ENCODE measurements at places on chromosomes 13 and 19.

DNA sequence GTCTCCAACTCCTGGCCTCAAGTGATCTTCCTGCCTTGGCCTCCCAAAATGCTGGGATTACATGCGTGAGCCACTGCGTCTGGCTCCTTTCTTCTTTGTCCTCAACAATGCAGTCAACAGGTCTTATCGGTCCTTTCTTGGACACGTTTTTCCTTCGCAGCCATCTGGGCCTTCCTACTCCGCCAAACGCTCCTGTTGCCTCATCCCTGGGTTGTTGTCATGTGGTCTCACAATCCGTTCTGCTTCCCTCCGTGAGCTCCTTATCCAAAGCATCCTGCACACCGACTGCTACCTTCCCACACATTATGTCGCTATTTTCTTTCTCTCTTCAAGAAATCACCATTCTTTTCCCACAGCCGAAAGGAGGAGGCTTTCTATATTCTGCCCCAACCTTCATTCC lies 306.8 kb downstream of the DCLK1 start:
- no peak for DNase-seq

DNA sequence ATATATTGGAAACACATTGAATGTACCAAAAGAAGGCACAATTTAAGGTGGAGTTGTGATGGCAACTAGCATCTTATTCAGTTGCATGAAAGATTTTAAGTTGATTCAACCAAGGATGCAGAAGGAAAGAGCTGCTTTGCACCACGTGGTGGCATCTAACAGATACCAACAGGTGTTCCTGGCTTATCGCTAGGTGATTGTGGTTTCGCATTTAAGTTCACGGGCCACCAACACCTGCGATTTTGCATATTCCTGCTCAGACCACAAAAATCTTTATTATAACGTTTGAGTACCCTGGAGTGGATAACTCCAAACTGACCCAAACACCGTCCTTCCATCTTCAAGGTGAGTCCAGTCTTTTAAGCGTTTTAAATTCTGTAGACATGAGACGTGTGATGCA lies 45.3 kb downstream of the RGCC start:
- DNase-seq = no peak

DNA sequence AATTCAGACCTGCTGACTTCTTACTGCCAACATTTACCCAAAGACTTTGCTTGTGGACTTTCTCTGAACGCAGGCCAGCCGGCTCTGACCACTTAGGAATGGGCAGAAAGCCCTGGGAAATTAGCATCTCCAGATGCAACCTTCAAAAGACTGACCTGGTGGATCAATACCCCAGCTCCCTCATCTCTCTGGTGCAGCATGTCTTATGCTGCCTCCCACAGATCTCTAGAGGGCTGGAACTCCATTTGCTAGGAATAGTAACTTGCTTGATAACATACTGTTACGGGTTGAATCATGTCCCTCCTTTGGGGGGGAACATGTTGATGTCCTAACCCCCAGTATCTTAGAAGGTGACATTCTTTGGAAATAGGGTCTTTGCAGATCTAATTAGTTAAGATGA lies 12.9 kb upstream of the SLC25A41 start:
- no peak for DNase-seq

DNA sequence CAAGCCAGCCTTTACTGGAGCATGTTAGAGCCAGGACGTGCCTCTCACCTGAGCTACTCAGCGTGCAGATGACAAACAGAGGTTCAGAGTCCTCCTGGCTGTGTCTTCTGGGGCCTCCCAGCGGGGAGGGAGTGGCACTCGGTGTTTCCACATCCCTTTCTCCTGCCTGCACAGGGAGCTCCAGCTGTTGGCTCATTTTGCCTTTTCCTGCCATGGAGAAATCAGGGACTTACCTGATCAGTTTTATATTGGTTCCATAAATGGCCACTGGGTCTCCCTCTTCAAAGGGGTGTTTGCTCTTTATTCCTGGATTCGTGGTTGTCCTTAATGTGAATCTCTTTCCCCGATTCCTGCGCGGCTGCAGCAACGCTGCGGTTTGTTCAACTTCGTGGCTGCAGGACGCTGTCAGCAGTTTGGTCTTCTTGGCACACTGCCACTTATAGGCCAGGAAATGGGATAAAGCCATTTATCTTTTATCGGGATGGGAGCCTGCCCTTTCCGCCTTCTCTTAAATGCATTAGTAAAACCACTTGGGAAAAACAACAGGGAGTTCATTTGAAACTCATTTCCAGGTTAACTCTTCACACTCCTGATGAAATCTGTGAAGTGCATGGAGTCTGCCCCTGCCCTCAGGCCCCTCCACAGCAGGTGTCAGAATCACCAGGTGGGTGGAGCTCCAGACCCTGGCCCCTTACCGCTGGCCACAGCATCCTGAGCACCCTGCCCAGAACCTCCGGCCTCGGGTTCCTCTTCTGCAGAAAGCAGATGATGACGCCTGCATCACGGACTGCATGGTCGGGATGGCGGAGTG lies 39.8 kb upstream of the MCF2L start:
- DNase-seq = no peak

GRCh38 chr13:79973533-79973963 lies 367.4 kb downstream of the SPRY2 start:
- no peak for DNase-seq

GRCh38 chr19:57947088-57947418 lies 453 bp downstream of the ZNF256 start:
- no peak for DNase-seq

DNA sequence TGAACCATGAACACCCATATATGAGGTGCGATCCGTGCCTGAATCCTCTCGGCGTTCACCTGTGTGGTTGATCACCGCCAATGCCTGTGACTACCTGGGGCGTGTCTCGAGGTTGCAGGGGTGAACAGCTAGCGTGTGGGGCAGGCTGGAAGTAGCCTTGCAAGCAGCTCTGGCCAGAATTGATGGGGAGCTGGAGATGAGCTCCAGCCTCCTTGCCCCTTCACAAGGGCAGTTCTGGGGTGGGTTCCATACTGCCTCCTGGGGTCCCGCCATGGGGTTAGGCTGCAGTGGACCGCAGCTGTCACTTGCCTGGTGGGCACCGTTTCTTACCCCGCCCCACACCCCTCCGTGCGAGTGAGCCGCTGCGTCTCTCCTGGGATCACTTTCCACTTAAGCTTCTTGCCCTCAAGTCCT lies 154.5 kb upstream of the SOX1 start:
- DNase-seq = no peak

GRCh38 chr19:34806976-34807860 lies 34.2 kb upstream of the ZNF599 start:
- DNase-seq = no peak

- no peak for DNase-seq
These were observed 16.2 kb downstream of the TLE5 start for GRCh38 chr19:3045885-3046697.

DNA sequence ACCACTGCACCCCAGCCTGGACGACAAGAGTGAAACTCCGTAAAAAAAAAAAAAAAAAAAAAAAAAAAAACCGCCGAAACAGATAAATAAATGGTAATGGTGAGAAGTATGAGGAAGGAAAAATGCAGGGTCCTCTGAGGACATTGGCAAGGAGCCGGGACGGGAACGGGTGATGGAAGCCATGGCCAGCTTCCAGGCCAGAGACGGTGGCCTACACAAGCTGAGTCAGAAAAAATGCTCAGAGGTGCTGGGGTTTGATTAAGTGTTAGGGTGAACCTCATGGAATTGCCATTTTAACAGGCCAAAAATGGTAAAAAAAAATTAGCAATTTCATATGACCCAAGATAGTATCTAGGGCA lies 866 bp upstream of the ZSWIM4 start:
- DNase-seq = no peak

- no peak for DNase-seq
These were observed 1246.5 kb downstream of the UQCRFS1 start for GRCh38 chr19:27966390-27966816.

DNA sequence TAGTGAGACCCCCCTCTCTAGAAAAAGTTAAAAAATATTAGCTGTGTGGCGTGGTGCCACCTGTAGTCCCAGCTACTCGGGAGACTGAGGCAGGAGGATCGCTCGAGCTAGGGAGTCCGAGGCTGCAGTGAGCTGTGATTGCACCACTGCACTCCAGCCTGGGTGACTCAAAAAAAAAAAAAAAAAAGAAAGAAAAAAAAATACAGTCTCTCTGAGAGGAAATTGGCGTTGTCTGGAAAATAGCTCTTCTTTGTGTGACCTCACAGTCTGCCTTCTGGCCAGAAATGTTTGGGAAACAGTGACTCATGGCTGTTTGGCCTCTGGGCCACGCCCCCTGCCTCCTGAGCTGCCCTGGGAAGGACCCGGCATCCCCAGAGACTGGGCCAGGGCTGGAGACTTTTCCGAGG lies 10.7 kb downstream of the MARCHF2 start:
- no peak for DNase-seq

GRCh38 chr13:96104516-96104915 lies 14.6 kb downstream of the HS6ST3 start:
- no peak for DNase-seq

- DNase-seq = no peak
These were observed 472.2 kb downstream of the TDRD3 start for GRCh38 chr13:60869225-60869624.

- DNase-seq = no peak
These were observed 506 bp upstream of the AP1M1 start for GRCh38 chr19:16197188-16197621.

- DNase-seq = no peak
These were observed 457.3 kb downstream of the FGF14 start for GRCh38 chr13:101944521-101944920.

DNA sequence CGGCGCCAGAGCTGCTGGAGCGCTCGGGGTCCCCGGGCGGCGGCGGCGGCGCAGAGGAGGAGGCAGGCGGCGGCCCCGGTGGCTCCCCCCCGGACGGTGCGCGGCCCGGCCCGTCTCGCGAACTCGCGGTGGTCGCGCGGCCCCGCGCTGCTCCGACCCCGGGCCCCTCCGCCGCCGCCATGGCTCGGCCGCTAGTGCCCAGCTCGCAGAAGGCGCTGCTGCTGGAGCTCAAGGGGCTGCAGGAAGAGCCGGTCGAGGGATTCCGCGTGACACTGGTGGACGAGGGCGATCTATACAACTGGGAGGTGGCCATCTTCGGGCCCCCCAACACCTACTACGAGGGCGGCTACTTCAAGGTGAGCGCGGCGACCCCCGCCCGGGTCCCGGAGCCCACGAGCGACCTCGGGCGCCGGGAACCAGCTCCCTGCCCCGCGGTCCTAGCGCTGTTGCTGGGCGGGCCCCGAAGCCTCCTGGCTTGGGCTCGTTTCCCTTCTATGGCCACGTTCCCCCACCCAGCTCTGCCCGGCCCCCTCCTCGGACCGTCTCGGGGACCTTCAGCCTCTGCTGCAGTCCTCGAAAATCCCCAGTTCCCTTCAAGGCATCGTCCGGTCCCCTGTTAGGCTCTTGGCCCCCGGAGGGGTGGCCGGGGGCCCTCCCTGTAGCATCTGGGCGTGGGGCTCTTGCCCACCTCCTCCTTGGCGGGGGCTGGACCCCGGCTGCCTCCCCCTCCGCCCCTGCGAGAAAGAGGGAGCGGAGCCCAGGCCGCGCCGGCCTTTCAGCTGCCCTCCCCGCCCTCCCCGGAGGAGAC lies at the start of gene CDC34:
TSS of gene CDC34 (plus strand) at position 8 of the 808 bp plus-strand sequence. CDS start at position 180, 172 bp downstream.
- DNase-seq = no peak

GRCh38 chr13:110890279-110891165 lies 24.3 kb downstream of the ANKRD10 start:
- DNase-seq = no peak

DNA sequence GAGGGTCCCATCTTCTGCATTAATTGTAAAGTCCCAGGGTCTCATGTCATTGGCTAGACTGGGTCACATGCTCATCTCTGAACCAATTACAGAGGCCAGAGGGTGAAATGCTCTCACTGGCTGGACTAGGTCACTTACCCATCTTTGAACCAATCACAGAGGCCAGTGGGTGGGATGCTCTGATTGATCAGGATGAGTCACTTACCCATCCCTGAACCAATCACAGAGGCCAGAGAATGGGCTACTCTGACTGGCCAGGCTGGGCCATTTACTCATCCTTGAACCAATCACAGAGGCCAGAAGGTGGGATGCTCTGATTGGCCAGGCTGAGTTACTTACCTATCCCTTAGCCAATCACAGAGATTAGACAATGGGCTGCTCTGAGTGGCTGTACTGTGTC lies 5.3 kb downstream of the MISP start:
- no peak for DNase-seq

- DNase-seq = no peak
These were observed 264.0 kb downstream of the ENOX1 start for GRCh38 chr13:43522788-43523187.

- no peak for DNase-seq
These were observed 27.2 kb upstream of the CALM3 start for GRCh38 chr19:46573679-46574498.

- no peak for DNase-seq
These were observed 25.0 kb downstream of the SHC2 start for GRCh38 chr19:435707-436412.

DNA sequence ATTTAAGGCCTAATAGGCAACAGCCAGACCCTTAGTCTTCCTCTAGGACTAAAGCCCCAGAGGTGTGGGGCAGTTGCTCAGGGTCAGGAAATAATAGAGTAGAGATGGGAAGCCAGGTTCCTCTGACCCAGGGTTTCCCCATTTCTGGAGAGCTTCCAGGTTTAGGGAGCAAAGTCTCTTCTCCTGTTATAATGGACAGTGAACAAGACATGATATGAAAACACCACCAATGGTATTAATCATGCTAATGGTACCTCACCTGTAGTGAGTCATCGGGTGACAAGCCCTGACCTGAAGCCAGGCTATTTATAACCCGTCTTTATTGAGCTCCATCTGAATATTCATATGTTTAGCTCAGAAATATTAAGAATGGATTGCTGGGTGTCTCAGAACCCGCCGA lies 24.6 kb downstream of the BICRA start:
- no peak for DNase-seq

DNA sequence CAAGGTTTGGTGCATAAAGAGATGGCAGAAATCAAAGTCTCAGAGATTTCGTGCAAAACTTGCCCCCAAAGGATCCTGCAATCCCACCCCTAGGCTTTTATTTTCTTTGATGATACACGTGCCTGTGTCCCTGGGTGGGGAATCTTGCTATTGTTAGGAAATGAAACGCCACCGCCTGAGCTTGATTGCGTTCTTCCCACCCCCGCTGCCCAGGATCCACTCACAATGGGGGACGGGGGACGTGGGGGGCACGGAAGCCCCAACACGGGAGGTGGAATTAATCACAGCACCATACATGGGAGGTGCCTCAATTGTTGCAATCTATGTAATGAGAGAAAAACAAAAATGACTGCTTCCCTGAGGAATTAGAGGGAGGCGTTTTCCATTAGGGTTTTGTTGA lies 39.6 kb downstream of the ZNRF4 start:
- DNase-seq = no peak

- no peak for DNase-seq
These were observed 13.6 kb upstream of the FCHO1 start for GRCh38 chr19:17737690-17738153.

- DNase-seq = no peak
These were observed 16.7 kb upstream of the EMC10 start for GRCh38 chr19:50459638-50460037.

- no peak for DNase-seq
These were observed 2.7 kb downstream of the SLITRK1 start for GRCh38 chr13:83879431-83880171.
